ENCODE measurements at places on chromosomes 6 and 20.

GRCh38 chr20:3046677-3047462 is 1.0 kb downstream of the MRPS26 start:
- no peak for DNase-seq

- DNase-seq: no peak
Measured at GRCh38 chr6:142325111-142325510, 23.3 kb downstream of the ADGRG6 start.

DNA sequence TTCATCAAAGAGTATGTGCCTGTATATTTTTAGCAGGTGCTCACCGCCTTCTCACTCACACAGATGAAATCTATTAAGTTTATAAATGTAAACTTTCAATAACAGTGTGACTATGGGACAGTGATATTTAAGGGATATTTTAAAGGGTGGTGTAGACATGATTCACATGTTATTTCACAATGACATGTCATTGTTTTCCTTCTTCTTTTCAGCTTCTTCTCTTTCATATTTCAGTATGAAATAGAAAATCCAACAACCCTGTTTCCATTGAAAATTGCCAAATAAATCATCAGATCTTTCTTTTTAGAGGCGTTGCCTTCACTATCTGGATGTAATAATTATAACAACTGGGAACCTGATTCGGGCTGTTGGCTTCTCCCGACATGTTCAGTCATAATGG is 54.8 kb downstream of the PFDN4 start:
- DNase-seq: no peak

DNA sequence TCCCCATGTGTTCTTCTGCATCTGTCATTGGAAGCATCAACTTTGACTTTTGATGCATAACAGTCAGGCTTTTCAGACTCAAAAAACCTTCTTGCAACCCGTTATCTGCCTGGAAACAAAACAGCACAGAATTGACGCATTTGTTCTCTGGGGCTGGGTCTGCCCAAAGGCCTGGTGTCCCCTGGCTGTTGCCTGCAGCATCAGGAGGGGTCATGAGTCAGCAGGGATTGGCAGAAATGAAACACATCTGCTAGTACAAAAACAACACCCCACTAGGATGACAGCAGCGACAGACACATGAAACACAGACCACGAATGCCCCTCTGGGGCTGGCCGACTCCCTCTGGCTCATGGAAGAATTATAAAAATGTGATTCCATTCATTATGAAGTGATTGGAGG is 157.6 kb upstream of the INSM1 start:
- no peak for DNase-seq

DNA sequence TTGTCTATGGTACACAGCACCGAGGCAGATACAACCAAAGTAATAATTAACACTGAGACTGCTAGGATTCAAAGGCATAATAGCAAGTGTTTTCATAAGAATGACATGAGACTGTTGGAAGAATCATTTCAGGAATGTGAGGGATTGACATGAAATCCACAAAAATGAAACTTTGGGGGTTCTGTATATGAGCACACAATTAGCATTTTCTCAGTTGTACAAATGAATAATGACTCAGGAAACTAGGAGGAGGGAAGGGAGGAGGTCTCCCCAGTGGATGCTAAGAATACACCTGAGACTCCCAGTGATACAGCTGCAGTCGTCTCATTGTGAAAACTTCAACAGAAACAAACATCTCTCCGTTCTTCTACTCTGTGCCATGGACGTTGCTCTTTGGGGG is 428.4 kb upstream of the PLCB4 start:
- DNase-seq: no peak

GRCh38 chr6:81049425-81050042 is 702.9 kb downstream of the TENT5A start:
- no peak for DNase-seq

- no peak for DNase-seq
Measured at GRCh38 chr6:33112148-33112547, 36.4 kb downstream of the HLA-DPB1 start.

DNA sequence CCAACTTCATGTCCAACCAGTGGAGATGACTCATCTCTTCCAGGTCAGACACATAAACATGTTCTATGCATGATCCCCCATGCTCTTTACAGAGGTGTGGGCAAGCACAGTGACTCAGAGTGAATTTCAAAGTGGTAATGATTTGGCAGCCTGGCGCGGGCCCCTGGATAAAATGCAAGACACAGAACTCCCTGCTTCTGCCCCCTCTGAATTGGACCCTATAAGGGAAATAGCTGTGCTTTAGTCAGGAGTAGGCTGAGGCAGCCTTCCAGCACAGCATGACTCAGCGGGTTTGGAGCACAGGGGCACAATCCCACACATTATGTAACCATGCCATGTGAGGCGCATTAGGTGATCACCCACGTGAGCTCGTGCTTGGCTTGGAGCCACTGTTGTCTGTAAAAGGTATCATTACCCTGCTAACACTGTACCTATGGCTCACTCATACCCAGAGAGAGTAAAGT is 127.4 kb downstream of the C6orf118 start:
- DNase-seq: no peak

- no peak for DNase-seq
Measured at GRCh38 chr20:49349078-49349477, 71.2 kb upstream of the ZNFX1 start.

DNA sequence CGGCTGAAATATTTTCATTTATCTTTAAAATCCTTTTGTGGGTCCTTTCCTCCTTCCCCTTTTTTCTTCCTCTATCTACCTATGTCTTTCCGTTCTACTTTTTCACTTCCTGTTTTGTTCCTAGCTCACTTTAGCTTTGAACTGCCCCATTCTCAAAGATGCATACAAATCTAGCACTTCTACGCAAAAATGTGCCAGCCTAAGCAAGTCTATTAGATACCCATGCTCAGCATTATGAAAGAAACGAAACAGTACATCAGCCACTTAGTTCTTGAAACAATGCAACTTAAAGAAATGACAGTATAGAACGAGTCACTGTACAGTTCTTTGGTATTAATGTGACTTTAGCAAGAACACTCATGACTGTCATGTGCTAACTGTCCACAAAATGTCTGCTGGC is 47.3 kb upstream of the MARCKS start:
- DNase-seq: no peak

- no peak for DNase-seq
Measured at GRCh38 chr6:145749632-145750031, 14.3 kb upstream of the EPM2A start.

GRCh38 chr6:31627690-31628287 is 7.3 kb downstream of the PRRC2A start:
- DNase-seq: no peak

DNA sequence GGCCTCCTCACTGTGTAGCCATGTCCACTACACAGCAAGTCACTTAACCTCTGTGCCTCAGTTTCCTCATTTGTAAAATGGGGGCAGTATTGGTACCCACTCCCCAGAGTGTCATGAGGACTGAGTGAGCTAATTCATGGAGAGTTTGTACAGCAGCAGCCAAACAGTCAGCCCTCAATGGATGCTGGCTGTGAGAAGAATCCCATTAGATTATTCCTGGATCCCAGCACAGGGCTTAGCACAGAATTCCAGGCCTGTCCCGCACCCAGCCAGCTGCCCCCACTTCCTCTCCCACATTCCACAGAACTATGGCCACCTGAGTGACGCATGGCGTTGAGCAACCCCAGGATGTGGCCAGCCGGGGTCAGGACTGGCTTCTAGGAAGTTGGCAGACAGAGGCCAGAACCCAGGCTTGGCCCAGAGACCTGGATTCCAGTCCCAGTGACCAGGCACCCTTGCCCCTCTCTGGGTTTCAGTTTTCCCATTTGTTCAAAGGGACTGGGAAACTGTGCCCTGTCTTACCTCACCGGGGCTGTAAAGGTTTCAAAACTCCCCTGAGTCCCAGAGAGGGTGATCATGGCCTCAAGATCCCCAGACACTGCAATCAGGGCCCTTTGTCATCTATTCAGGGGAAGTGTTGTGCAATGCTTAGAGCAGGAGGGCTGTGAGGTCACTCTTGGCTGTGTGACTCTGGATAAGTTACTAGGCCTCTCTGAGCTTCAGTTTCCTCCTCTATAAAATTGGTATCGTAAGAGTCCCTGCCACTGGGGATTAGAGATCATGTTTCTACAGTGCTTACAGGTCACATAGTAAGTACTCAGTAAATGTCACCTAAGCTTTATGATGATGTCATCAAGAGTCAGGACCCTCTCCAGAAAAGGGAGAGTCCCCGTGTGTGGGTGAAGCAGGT is 3.0 kb upstream of the TGM2 start:
- DNase-seq: no peak

DNA sequence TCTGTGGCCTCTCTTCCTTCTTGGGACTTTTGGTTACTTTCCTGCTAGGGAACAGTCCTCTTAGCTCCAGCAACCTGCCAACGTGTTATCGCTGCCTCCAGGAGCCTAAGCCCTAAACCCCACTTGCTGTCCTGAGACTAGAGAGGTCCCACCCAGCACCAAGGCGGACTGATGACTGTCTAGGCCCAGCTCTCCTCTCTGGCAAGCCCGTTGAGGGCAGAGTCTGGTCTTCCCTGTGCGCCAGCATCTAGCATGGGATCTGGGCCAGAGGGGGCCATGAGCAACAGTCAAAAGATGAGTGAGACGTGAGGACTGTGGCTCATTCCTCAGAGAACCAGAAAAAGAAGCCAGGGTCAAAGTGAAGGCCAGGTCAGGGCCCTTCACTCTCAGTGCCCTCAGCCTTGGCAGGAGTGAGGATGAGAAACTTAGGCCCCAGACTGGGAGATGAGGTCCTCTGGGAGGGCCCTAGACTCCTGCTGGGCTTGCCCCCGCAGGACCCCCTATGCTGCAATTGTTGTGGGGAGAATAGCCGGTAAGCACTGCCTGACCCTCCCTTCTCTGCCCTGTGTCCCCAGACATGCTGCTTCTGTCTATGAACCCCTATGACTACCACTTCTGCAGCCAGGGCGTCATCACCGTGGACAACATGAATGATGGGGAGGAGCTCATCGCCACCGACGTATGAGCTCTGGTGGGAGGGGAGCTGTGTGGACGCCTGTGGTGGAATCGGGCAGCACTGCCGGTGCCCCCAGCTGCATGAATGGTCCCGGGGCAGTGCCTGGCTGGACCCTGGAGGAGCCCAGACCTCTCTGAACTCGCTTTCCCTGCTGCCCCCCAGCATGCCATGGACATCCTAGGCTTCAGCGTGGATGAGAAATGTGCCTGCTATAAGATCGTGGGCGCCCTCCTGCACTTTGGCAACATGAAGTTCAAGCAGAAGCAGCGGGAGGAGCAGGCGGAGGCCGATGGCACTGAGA is 30.9 kb downstream of the MYH7B start:
- DNase-seq: no peak

GRCh38 chr6:37460805-37461204 is 27.8 kb downstream of the CMTR1 start:
- DNase-seq: no peak

GRCh38 chr6:25794784-25795183 is 37.1 kb downstream of the SLC17A1 start:
- DNase-seq: no peak

GRCh38 chr6:43608310-43608763 is 20.7 kb downstream of the GTPBP2 start:
- DNase-seq: no peak

- no peak for DNase-seq
Measured at GRCh38 chr20:14418376-14418775, 81.0 kb upstream of the FLRT3 start.

DNA sequence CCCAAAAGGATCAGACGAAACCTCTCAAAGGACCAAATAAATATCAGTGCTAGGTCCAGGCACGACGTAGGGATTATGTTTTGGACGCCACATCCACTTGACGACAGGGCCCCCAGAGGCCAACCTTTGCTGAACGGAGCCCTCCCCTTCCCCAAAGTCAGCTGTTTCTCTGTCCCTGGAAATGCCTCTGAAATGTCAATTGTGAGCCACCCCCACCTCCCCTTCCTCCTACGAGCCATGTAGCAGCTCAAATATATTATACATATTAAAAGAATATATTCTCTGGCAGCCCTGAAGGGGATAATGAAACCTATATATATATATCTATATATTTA is 39.6 kb upstream of the BLCAP start:
- DNase-seq: no peak

- no peak for DNase-seq
Measured at GRCh38 chr6:163021054-163021453, 293.3 kb downstream of the PACRG start.

DNA sequence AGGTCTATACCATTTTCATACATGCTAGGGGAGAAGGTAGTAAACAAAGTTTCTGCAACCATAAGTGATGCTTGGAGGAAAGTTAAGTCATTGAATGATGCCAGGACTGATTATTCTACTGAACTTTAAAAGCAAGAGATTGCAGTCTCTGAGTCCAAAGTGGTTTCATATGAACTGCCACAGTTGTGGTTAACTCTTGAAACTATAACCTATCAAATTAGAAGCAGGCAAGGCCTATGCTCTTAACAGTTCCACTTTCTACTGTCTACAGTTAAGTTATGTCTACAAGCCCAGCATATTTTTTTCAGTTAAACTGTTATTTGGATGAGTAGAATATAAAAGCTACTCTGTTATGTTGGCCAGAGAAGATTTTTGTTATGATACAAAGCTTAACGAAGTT is 326.5 kb upstream of the RUNX2 start:
- DNase-seq: no peak

- DNase-seq: no peak
Measured at GRCh38 chr6:41670703-41671360, 32.6 kb downstream of the MDFI start.

- DNase-seq: no peak
Measured at GRCh38 chr20:37927410-37928095, 24.6 kb downstream of the VSTM2L start.

- no peak for DNase-seq
Measured at GRCh38 chr6:131803007-131803769, 4.6 kb upstream of the ENPP1 start.

GRCh38 chr20:63053432-63054102 is 46.8 kb upstream of the BHLHE23 start:
- no peak for DNase-seq

DNA sequence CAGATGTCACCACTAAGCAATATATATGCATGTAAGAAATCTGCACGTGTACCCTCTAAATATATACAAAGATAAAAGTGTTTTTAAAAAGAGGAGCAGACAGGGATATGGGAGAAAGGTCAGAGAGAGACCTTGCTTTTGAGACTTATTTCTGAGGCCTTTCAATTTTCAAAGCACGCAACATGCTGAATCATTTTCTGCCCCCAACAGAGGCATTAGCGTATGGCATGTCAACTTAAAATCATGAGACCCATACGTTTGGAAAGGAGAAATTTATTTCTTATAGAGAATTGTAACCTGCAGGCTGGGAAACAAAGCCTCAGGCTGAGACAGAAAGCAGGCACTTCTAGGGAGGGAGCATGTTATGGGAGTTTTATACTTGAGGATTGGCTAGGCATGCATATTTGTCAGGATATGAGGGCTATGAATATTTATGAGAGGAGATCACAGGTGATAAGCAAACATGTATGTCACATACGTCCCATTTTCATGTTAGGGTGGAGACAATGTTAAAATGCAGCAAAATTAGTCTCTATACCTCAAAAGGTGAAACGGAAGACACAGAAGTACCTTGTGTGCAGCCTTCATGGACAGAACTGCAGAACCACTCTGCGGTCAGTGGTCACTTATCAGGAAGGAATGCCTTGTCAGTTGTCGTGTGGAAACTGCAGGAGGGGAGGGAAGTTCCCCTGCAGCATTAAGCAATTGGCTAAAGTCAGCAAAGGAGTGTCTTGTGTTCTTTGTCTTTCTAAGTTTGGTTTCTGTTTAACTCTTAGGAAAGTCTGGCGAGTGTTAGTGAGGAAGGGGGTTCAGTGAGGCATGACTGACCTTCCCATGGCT is 6.3 kb upstream of the GABRR2 start:
- DNase-seq: no peak
